ENCODE measurements at places on chromosomes 2 and 18. TPM values are rescaled to one million over a fixed set of nuclear protein-coding genes. Genes with fewer than 3 reads are reported as not detected.

Gene CD207
- total RNA-seq = 0.28 TPM

Gene POTEJ
- total RNA-seq = 8.5 TPM

Gene DYSF
- total RNA-seq = 9.4 TPM

Gene WDR75
- 30.7 TPM for total RNA-seq

Gene FEV
- total RNA-seq = 25.9 TPM

Gene RFTN2
- 17.5 TPM for total RNA-seq

Gene ALPG
- not detected for total RNA-seq

Gene CIB4
- not detected for total RNA-seq

DNA sequence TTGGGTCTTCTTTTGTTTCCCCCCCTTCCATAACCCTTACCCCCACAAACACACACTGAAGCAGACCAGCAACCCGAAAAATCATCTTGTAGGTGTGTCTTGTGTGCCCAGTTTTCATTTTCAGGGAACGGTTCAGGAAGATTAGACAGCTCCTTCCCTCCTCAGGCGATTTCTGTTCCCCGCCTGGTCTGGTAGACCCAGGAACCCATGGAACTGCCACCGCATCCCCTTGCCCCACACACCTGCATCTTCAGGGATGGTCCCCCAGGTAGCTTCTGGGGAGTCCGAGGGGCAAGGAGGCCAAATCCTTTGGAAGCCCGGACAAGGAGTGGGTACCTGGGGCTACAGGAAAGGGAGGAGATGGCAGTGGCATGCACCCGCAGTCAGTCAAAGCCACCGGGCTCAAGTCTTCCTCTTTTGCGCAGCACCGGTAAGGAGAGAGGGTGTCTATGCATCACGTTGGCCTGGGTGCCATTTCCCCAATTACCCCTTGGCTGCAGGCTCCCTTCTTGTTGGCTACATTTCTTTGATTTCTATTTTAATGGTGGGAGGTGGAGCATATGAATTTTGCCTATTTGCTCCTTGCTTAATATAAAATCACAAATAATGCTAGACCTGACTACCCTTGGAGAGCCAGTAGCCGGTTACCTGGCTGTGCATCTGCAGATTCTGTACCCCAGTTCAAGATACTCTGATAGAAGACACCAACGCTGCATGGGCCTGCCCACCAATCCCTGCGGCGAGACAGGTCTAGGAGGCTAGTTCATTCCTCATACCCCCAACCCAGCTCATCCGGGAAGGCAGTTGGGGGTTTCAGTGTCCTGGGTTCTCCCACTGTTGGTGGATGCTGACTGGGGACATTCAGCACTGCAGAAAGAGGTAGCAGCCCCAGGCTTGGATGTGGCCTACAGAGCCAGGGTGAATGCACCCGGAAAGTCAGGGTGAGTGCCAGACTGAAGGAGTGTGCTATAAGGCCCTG is 30.0 kb upstream of the ATP6V1B1 start:
- H3K4me3 ChIP-seq = no peak overlapping the region
- H3K27me3 ChIP-seq = peaks cover 29% of the 10 kb centered on the region
- H3K27ac ChIP-seq = no peak overlapping the region
- H3K4me1 ChIP-seq = no peaks in the 10 kb centered on the region
- no peak for DNase-seq
- no peaks in the 10 kb centered on the region for H3K36me3 ChIP-seq

DNA sequence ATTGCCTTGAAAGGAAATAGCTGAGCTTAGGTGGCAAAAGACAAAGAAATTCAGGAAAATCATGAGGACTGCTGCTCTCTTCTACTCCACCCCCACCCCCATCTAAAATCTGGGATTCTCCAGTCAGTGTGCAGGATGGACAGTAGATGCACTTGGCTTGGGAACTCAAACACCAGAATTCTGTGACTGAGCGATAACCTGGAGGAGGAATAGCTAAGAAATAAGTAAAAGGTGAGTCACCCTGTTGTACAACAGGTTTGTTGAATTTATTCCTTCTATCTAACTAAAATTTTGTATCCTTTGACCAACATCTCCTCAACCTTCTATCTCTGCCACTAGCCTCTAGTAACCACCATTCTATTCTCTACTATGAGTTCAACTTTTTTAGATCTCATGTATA is 1029.9 kb upstream of the ACVR2A start:
- no peak for DNase-seq
- H3K27ac ChIP-seq = no peak overlapping the region
- no peaks in the 10 kb centered on the region for H3K36me3 ChIP-seq
- H3K4me1 ChIP-seq = no peaks in the 10 kb centered on the region

GRCh38 chr18:31566576-31567306 is 24.9 kb upstream of the TTR start:
- no peaks in the 10 kb centered on the region for H3K27me3 ChIP-seq
- H3K27ac ChIP-seq = no peak overlapping the region
- no peaks in the 10 kb centered on the region for H3K36me3 ChIP-seq
- no peak for DNase-seq

DNA sequence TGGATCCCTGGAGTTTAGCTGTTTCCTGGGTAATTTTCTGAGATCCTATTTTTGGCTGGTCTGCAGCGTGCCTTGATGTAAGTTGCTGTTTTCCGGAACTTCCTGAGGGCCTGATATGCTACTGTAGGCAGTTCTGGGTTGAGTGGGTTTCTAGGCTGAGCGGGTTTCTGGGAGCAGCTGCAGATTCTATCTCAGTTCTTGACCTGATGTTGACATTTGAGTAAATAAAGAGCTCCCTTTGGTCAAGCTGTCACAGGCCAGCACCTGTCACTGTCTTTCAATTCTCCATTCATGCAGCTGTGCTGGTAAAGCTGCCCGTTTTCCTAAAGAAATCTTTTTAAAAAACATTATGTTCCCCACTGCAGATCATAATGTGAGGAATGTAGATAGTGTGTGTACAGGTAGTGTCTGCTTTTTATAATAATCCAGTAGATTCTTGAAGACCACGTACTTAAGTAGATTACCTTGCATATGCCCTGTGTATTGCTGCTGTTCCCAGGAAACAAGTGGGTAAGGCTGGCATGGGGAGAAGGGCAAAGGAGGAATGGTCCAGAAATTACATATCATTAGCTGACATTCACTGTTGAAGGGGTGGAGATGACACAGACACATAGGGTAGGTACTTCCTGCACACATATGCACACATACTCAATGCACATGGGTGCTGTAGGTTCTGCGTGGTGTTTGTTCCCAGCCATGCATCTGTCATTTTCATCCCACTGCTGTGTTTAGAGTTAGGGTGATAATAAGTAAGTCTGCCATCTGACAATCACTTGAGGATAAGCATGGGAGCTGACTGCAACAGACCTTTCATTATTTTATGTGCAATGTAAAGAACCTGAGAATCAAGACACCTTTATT is 25.9 kb downstream of the CD28 start:
- H3K27ac ChIP-seq = no peak overlapping the region
- no peaks in the 10 kb centered on the region for H3K36me3 ChIP-seq

DNA sequence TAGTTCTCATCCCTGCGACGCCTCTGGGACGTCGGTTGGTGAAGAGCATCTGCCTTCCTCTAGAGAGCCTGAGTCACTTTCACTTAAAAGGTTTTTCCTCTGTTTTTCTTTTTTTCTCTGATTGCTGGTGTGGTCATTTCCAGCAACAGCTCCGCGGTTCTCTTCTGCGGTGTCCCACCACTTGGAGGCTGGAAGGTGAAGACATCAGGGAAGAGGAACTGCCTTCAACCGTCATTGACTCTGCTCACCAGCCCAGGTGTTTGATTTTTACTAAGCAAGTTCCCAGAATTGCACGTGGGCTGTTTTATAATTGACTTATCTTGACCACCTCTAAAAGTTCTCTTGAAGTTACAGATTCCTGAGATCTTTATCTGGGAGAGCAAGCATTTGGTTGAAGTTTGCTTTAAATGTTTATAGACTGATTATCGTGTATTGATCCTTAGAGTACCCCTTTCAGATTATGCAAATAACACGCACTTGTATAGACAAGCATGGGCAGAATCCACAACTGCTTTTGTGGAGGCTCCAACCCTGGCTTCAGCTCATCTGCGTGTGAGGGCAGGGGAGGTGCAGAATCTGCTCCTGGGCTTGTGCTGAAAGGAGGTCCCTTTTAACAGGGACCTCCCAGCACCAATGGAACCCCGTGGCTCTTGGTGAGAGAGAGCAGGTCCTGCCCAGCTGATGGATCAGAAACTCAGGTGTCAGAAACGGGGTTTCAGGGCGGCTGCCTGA is 3.5 kb downstream of the CTDP1 start:
- H3K4me1 ChIP-seq = peaks cover 11% of the 10 kb centered on the region
- no peaks in the 10 kb centered on the region for H3K36me3 ChIP-seq
- no peak overlapping the region for H3K27ac ChIP-seq

GRCh38 chr18:51630706-51631105 is 433.2 kb upstream of the MEX3C start:
- H3K27ac ChIP-seq = no peak overlapping the region
- H3K27me3 ChIP-seq = no peaks in the 10 kb centered on the region
- no peak for DNase-seq
- no peaks in the 10 kb centered on the region for H3K36me3 ChIP-seq

- H3K4me1 ChIP-seq = peaks cover 8% of the 10 kb centered on the region
- H3K36me3 ChIP-seq = peaks cover 7% of the 10 kb centered on the region
- no peaks in the 10 kb centered on the region for H3K27me3 ChIP-seq
These were observed 3.8 kb downstream of the LIPT1 start for GRCh38 chr2:99158599-99158998.

- DNase-seq = no peak
- H3K4me3 ChIP-seq = no peak overlapping the region
- no peaks in the 10 kb centered on the region for H3K27me3 ChIP-seq
These were observed 376.1 kb upstream of the TMEFF2 start for GRCh38 chr2:192570788-192571187.

DNA sequence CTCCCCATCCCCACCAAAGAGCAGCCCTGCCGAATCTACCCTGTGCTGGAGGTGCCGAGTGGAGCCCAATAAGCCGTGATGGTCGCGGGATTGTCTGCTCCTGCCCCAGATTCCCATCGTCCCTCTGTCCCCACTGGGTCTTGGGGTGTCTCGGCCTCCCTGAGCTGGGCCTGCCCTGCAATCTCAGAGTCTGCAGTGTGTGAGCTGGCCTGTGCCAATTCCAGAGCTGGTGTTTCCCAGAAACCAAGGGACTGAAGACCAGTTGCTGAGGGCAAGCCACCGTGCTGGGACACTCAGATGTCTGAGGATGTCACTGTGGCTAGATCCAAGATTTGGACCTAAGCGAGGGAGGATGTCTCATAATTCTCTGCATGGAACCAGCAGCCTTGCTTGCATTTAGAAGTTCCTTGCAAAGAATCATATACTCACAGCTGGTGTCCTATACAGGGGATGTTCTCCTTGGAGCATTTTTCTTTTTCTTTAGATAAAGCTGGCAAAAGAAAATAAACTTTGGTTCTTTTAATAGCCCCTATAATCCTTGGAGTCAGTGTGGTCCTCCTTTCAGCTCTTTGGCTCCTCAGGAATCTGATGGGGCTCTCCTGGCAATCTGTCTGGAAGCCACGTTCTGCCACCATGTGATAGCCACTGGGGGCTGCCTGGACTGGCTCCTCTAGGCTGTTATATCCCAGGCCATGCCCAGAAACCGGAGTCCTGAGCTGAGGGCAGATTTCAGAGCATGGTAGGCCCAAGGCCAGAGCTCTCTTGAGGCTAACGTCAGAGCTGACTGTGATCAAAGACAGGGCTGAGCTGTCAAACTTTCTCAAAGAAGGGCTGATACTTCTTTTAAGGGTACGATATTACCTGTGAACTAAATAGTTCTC is 140.1 kb upstream of the HAAO start:
- H3K4me1 ChIP-seq = no peaks in the 10 kb centered on the region
- DNase-seq = no peak
- no peak overlapping the region for H3K4me3 ChIP-seq
- H3K36me3 ChIP-seq = no peaks in the 10 kb centered on the region
- H3K27ac ChIP-seq = peak overlapping the region; percentile 41

DNA sequence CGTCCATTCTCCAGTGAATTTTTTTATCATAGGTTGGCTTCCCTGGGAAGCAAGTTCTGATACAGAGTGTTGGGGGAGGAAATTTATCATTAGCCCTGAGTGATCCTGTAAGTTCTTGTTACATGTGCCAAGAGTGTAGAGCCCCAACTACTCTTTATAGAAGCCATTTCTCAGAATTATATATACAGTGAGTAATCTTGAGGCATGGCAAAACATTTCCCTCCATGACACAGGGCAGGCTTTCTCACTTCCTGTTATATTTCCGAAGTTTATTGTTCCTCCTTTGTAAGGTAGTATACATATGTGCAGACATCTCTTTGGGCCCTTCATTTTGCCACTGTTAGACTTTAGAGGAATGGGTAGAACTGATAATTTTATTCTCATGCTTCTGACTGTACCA is 484.7 kb upstream of the NRXN1 start:
- no peak for DNase-seq
- H3K27me3 ChIP-seq = no peaks in the 10 kb centered on the region
- H3K4me1 ChIP-seq = no peaks in the 10 kb centered on the region
- H3K36me3 ChIP-seq = no peaks in the 10 kb centered on the region

DNA sequence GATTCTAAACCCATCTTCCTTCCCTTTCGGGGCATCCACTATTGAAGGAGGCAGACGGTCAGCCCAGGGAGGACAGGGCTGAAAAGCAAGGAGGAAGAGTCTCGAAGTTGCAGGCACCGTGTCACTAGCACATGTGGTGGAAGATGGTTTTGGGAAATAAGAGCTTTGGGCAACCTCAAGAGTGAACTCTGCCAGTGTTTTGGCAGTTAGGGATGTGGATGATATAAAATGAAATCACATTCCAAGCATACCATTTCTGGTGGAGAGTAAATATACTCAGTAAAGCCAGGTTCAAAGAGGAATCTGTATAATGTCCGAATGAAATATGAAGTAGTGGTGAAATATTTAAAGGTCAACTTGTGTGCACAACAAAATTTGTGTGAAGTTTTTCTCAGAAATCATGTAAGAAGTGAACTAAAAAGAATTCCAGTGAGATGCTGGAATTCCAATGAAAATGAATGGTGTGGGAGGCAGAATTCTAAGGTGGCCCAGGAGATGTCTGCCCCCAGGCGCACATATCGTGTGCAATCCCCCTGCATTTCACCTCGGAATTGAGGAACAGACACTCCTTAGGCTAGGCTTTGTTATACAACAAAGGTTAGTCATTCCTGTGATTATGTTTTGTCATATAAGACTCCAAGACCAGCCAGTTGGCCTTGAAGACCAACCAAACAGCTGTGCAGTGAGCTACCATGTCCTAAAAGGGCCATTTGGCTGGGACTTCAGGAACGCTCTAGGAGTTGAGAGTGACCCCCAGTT is 147.1 kb downstream of the SH3BP4 start:
- no peaks in the 10 kb centered on the region for H3K27me3 ChIP-seq
- no peaks in the 10 kb centered on the region for H3K4me1 ChIP-seq
- no peak overlapping the region for H3K4me3 ChIP-seq
- no peak for DNase-seq

- H3K27me3 ChIP-seq = no peaks in the 10 kb centered on the region
- H3K4me3 ChIP-seq = no peak overlapping the region
- no peaks in the 10 kb centered on the region for H3K4me1 ChIP-seq
- no peak for DNase-seq
- H3K36me3 ChIP-seq = no peaks in the 10 kb centered on the region
These were observed 5.3 kb downstream of the SATB2 start for GRCh38 chr2:199452260-199452990.

DNA sequence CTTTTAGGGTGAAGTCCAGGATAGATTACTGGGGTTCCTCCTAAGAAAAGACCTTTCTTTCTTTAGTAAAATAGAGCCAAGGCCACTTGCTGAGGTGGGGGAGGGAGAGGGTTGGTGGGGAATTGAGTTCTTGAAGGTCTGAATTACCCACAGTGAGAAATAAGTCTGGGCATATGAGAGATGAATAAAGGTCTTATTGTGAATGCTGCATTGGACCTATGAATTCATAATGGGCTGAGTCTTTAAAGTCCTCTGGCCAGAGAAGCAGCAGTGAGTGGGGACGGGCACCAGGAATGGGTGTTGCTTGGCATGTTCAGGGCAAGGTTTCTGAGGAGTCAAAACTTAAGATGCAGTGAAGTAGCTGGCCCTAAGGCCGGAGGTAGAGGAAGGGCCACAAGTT is 10.5 kb downstream of the MAPRE3 start:
- H3K27ac ChIP-seq = no peak overlapping the region
- DNase-seq = no peak
- peaks cover 4% of the 10 kb centered on the region for H3K4me1 ChIP-seq

Measured in prostate gland (tissue), 2 donors.